Cortex of kidney (tissue), 1 donor: ENCODE measurements at places on chromosomes 1 and 21.

- DNase-seq, result no peak
These were observed 18.7 kb upstream of the LBR start for GRCh38 chr1:225446595-225446960.

- DNase-seq, result no peak
These were observed 22.6 kb downstream of the GPR157 start for GRCh38 chr1:9106286-9106685.

GRCh38 chr1:44421446-44421884 lies 16.4 kb downstream of the RNF220 start:
- no peak for DNase-seq

GRCh38 chr21:42286416-42286815 lies 28.8 kb downstream of the TFF3 start:
- no peak for DNase-seq

DNA sequence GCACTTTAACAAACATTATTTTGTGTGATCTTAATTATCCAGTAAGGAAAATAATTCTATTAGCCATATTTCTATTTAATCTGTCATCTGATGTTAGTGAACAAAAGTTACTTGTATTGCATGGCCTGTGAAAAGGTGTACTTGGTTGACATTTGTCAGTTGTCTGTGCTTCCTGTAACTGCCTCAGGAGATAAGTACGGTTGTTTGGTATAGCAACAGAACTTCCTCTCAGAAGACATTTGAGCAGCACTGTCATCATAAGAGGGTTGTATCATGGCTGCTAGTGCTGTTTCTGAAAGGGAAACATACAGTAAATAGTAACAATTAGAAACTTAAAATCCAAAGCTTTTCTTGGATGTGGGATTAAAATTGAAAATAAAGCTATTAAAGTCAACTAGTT lies 3.4 kb downstream of the BLZF1 start:
- no peak for DNase-seq
